ENCODE measurements at places on chromosomes 1 and 21.

- DNase-seq: no peak
Measured at GRCh38 chr1:16615253-16616252, 2.2 kb upstream of the NBPF1 start.

DNA sequence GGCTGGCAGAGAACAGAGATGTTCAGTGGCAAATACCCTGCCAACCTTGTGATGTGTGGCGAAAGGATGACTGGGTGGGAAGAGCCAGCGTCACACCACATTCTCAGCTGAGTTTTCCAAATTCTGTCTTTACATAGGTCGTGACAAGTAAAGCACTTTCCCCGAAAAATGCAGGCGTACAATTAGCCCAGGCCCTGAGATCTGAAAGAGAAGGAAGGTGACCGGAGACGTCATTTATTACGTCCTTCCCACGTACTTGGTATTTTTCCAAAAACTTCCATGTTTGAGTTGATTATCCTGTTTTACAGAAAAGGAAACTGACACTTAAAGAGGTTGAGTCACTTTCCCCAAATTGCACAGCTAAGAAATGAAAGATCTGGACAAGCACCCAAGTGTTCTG is 413.3 kb downstream of the PRDM2 start:
- no peak for DNase-seq

- peak; percentile 68 for DNase-seq
Measured at GRCh38 chr1:25875154-25875855, at the start of gene PAQR7. Gene PAQR7, minus strand, starts transcription at chr1:25875708. Its CDS starts 11,869 bp downstream, at chr1:25863839.

- peak; percentile 74 for DNase-seq
Measured at GRCh38 chr1:199029855-199030254, 391.0 kb downstream of the PTPRC start.

DNA sequence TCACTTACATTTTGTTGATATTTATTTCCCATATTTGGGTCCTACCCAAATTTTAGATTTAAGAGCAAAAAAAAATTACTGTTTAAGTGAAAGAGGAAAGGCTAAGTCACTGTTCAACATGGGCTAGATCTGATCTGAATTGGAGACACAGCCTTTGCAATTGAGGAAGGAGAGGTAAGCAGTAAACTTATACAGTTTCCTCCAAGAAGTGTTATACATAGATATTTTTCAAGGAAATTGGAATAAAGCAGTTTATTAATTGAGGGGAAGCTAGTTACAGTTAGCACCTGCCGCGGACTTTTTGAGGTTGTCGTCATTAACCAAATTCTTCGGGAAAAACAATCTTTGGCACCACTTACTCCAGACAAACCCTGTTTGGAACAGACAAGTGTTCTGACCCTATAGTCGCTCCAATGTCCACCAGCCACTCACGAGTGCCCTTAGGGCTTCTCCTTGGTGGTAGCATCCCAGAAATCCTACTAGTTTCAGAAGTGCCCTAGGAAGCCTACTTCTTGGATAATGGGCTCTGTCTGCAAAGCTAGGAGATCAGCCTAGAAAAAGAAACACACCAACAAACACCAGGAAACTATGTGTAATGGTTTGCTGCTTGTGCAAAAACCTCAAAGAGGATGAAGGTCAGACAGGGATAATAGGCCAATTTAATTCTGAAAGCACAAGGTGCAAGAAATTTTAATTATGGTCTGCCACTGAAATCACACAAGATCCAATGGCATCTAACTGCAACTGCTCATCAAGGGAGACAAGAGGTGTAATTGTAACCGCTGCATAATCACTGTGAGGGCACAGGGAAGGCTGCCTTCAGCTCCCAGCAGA is 2.5 kb downstream of the WLS start:
- no peak for DNase-seq

GRCh38 chr21:43307677-43308070 is 119.3 kb downstream of the SIK1 start:
- DNase-seq: no peak

DNA sequence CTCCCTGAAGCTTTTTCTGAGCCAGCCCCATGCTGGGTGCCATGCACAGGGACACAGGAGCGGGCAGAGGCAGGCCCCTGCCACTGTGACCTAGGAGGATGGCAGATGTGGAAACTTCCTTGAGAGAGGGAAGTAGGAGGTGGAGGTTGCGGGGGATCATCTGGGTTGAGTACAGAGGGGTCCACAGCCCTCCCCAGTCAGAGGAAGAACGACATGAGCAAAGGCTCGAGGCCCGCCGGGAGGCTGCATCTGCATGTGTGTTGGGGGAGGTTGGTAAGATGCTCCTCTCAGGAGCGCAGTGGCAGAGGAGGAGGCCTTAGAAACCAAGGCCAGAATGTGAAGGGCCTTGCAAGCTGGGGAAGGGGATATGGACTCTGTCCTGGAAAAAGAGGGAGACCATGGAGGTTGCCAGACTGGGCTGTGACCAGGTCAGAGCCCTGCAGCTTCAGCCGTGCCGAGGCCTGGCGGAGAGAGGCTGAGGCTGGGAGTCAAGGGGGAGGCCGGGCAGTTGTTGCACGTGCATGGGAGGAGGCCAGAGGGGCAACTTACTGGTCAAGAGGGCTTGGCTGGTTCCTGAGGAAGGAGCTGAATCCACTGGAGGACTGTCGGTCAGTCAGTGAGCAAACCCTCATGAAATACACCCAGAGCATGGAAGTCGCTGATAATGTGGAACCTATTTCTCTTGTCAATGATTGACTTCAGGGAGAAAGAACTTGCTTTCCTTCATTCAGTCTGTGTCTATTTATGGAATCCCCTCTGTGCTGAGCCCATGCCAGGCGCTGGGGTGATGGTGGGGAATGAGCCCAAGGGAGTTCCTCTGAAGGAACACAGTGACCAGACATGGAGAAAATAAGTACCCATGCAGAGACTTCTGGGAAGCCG is 31.7 kb downstream of the A3GALT2 start:
- DNase-seq: no peak

- peak; percentile 18 for DNase-seq
Measured at GRCh38 chr1:111570781-111571181, 48.8 kb upstream of the RAP1A start.

GRCh38 chr1:45385302-45385701 is 45.1 kb upstream of the MUTYH start:
- DNase-seq: no peak

GRCh38 chr1:86905875-86906274 is 8.1 kb downstream of the SELENOF start:
- no peak for DNase-seq

DNA sequence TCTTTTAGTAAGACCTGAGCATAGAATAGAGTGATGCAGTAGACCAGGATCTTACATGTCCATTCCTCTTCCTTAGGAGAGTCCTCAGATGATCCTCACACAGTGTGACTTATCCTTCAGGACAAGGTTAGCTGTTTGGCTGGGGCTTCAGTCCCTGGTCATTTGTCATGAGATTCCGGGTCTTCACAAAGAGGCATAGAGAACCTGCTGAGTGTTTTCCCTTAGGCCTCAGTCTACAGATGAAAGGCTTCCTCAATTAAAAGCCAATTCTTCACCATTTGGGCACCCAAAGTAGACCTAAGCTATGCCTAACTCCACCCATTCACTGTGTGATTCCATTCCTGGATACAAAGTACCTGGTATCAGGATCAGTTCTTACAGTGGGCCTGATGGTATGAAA is 329.8 kb upstream of the RUNX1 start:
- no peak for DNase-seq

GRCh38 chr1:38093569-38094520 is 47.3 kb upstream of the POU3F1 start:
- no peak for DNase-seq

GRCh38 chr1:6424619-6425593 is at the start of gene ESPN:
Gene ESPN, plus strand, starts transcription at chr1:6424776. Its CDS starts 180 bp downstream, at chr1:6424956.
- no peak for DNase-seq

- peak; percentile 27 for DNase-seq
Measured at GRCh38 chr1:3491291-3492246, 37.1 kb downstream of the ARHGEF16 start.

DNA sequence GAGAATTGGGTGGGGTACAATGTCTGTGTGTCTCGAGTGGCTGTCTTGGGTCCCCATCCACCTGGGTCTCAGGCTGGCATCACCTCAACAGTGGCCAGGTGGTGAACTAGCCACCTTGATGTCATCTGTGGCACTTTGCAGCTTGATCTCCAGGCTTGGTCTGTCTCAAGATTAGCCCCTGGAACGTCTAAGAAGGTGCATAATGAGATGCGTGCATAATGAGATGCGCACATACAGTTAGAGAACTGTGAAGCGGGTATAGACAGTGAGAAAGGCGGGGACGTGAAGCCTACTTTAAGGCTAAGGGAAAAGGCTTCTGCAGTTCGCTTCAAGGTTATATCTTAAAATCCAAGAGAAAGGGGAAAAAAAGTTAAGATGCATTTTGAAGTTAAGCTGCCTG is 98.7 kb downstream of the WDR4 start:
- no peak for DNase-seq

- no peak for DNase-seq
Measured at GRCh38 chr1:44151808-44152207, 10.4 kb upstream of the KLF18 start.

GRCh38 chr1:45299981-45300668 is 26.6 kb upstream of the HPDL start:
- DNase-seq: peak; percentile 85

GRCh38 chr1:222443566-222443965 is 104.3 kb downstream of the HHIPL2 start:
- DNase-seq: no peak

DNA sequence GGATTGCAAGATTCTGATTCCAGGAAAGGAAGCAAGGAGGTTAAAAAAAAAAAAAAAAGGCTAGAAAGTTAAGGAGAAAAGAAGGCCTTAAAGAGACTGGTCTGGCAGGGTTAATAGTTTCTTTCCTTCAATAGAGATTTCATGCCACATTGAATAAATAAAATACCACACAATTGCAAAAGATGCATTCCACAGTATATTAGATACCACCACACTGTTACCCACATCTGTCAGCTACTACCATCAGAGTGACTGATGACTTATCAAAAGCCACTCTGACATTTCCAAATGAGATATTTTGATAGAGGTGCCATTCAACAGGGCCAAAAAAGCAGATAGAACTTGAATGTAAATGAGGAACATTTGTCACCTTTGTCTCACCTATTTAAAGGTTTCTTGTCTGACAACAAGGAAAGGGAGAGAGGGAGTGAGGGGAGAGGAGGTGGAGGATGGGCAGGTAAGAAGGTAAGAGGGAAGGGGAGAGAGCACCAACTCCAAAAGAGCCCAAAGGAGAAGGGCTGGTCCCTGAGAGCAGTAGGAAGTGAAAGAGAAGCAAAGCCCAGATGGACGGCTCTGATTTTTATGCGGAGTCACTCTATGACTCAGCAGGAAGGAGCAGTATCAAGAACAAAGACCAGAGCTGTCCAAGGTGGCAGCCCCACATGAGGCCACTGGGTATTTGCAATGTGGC is 38.3 kb downstream of the LRRN2 start:
- peak; percentile 80 for DNase-seq

DNA sequence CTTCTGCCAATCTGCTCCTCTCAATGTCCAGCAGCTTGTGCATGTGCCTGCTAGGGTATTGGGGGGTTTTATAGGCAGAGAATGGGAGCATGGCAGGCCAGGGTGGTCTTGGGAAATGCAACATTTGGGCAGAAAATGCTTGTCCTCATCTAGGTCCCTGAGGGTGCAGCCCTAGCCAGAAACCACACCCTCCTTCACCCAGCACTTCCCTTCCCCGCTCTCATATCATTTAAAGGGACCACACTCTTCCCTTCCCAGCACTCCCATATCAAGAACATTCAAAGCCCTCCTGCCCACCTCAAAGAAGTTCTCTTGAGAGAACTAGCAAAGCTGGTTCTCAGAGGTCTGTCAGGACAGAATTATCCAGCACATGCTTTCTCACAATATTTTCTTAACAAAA is 62.1 kb downstream of the HSD3B1 start:
- DNase-seq: no peak

DNA sequence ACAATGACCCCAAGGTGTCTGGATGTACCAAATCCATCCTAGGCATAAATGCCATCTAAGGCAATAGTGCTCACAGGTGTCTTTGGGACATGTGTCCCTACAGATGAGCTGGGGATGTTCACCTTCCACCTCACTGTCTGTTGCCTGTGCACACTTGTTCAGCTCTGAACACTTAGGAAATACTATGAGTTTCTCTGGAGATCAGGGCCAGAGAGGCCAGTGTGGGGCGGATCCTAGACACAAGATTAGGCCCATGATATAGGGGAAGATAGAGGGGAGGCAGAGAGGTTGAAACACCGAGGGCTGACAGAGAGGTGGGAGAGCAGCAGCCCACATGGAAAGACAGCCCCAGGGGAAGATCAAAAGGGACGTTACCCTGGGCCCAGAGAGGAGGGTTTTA is 25.6 kb downstream of the C1orf116 start:
- DNase-seq: no peak

DNA sequence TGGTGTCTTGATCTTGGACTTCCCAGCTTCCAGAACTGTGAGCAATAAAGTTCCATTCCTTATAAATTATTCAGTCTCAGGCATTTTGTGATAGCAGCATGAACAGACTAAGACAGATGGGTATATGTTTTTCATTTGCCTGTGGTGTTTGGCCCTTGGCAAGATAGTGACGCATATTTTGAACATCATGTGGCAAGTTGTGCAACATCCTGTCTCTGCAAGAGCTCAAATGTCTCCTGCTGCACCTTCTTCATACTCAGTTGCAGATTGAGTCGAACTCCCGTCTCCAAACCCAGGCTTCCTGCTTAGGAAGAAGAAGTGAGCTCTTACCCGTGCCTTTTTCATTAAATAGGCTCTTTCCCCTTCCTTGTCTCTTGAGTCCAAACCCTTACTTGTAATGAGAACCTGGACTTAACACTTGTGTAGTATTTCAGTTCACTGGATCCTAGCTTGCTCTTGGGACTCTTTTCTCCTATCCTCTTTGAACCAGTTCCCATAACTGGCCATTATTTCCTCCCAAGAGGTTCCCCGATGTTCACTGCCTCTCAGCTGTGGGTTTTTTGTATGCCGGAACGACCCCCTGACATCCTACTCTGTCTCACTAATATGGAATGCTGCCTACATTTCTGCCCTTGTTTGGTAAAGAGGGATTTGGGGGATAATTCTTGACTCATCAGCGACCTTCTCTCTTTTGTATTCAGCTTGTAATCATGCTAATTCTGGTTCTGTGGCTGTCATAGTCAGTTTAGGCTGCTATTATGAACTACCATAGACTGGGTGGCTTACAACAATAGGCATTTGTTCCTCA is 125.0 kb upstream of the KCNK2 start:
- peak; percentile 100 for DNase-seq

DNA sequence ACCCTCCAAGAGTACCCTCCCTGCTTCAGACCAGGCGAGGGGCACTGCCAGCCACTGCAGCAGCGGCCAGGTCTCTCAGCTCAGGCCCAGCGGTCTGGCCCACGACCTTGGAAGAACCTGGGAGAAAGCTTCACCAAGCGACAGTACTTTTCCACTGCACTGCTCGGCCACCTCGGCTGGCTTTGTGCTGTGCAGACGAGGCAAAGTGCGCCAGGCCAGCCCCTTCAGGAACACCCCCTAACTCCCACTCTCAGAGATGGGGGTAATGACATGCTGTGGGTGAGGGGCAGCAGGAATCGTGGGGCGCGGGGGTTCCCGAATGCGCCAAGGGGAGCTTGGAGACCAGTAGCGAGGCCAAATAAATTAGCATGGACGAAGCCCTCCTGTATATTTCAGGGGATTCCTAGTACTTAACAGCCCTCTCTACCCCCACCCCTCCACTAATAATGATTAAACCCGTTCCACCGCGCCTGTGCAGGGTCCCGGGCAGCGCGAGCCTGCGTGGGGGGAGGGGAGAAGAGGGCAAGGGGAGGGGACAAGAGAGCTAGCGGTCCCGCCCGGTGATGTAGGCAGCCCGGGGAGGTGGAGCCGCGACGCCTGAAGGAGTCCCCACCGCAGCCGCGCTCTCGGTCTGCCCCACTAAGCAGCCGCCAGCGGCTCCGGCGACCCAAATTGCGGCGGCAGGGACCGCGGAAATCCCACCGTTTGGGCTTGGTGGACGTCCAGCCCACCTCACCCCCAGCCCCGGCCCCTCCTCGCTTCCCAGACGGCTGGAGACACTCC is at the start of gene FAM43B:
TSS of gene FAM43B (plus strand) at position 629 of the 783 bp plus-strand sequence. CDS start 401 bp downstream, outside the sequence.
- DNase-seq: peak; percentile 17

GRCh38 chr1:84366786-84367185 is 31.5 kb upstream of the DNASE2B start:
- DNase-seq: peak; percentile 89
